ENCODE measurements at places on chromosomes 1 and 21. TPM values are rescaled to one million over a fixed set of nuclear protein-coding genes. Genes with fewer than 3 reads are reported as not detected.

The SAMD13 gene
- total RNA-seq, result 0.39 TPM

The OR2W3 gene
- total RNA-seq, result 1.6 TPM

The SLC9A1 gene
- 10.0 TPM for total RNA-seq

The TNNI3K gene
- not detected for total RNA-seq

The CFHR2 gene
- not detected for total RNA-seq

The SLC30A7 gene
- total RNA-seq, result 26.3 TPM

The GPR3 gene
- 0.11 TPM for total RNA-seq

The IFNGR2 gene
- total RNA-seq, result 37.7 TPM

The OXCT2 gene
- 0.79 TPM for total RNA-seq

The ETV3L gene
- not detected for total RNA-seq

The TRIM58 gene
- 18.8 TPM for total RNA-seq
